Activated CD4-positive, alpha-beta T cell treated with anti-CD3 and anti-CD28 coated beads, Interleukin-2, amount 50 U/mL, for 4 hours (primary cell): ENCODE measurements at places on chromosomes 4 and X.
A peak's percentile ranks its signal among the peaks of the same experiment; 100 is the strongest.

- DNase-seq, result no peak
These were observed 556.9 kb upstream of the SLIT2 start for GRCh38 chr4:19694812-19695211.

DNA sequence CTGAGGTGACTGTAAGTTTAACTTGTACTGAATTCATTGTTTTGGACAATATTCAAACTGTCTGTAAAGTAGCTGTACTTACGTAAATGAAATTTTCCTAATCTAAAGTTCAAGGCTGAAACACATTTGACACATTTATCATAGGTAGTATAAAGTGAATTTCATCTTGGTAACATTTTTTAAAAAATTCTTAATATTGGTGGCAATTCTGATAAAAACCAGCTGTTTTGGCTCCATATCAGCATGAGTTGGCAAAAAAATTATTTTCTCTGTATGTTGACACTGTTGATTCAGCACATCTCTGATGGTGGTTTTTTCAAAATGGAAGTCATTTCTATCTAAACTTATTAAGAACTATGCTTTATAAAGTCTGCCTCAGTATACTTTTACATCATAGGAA lies 30.9 kb downstream of the CXorf58 start:
- no peak for DNase-seq

- no peak for DNase-seq
These were observed 64.5 kb downstream of the DRD5 start for GRCh38 chr4:9845791-9846493.

DNA sequence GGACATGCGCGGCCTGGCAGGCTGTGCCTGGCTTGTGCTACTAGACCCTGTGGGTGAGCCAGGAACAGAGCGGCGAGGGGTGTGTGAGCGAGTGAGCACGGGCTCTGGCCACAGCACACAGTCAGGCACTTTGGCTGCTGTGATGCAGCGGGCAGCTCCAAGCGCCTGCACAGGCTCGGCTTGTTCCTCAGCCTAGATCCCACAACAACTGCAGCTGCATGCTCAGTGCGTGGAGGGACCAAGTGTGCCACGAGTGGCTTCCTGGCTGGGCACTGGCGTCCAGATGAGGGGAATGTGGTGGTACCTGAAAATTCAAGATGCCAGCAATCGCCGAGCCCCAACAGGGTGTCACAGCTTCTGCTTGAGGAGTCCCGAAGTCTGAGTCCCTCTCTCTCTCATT lies 1056.6 kb downstream of the RAPGEF2 start:
- DNase-seq, result no peak

- no peak for DNase-seq
These were observed 47.9 kb upstream of the LINC00632 start for GRCh38 chrX:140661643-140662042.

- DNase-seq, result no peak
These were observed 3.9 kb downstream of the RNF128 start for GRCh38 chrX:106730401-106730800.

DNA sequence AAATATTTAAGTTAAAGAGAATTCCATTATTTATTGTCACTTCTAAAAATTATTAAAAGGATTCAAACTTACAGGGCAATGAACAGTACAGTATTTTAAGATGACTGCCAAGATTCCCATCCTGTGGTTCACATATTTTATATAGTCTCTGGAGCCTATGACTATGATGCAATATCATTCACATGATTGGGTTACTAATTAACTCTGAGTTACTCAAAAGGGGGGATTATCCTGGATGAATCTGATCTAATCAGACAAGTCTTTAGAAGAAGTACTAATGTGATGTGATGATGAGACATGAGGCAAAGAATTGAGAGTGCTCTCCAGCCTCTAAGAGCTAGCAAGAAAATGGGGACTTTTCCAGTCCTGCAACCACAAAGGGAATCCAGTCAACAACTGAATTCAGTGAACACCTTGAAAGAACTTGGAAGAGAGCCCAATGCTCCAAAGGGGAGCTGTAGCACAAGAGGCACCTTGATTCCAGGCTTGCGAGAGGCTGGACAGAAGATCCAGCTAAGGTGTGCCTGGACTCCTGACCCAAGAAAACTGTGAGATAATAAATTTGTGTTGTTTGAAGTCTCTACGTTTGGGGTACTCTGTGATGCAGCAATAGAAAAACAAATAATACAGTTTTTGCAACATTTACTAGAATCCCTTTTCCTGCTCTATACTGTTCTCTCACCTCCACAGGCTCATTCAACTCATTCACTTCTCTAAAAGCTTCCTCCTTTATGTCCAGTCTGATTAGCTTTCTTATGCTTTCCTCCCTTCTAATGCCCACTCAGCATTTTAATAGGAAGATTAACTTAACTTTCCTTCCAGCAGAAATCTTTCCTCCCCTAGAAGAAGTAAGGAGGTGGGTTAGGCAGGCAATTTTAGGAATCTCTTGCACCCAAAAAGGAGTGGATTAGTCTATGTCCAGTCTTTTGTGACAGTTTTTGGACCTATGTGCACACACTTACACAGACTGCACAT lies 133.8 kb upstream of the LCORL start:
- DNase-seq, result no peak

GRCh38 chr4:140004549-140004895 lies 149.5 kb downstream of the MAML3 start:
- DNase-seq, result no peak

GRCh38 chr4:103272174-103272573 lies 74.0 kb upstream of the CENPE start:
- DNase-seq, result no peak

DNA sequence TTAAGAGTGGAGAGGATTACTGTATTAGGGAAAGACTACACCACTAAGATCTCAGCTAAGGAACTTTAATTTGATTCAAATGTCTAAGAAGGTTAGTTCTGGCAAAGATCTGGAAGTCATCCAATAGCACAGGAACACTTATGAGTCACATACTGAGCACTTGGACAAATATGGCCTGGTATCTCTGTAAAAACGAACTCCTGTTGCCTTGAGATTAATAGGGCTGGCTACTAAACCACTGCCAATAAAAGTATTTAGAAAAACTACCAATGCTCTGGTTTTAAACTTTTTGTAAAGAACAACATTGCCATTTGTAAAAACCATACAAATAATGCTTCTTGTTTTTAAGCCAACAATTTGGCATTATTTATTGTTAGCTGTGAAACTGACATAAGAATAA lies 70.5 kb downstream of the SEC24D start:
- no peak for DNase-seq

- peak; percentile 24 for DNase-seq
These were observed 19.3 kb downstream of the JAKMIP1 start for GRCh38 chr4:6180841-6181631.

DNA sequence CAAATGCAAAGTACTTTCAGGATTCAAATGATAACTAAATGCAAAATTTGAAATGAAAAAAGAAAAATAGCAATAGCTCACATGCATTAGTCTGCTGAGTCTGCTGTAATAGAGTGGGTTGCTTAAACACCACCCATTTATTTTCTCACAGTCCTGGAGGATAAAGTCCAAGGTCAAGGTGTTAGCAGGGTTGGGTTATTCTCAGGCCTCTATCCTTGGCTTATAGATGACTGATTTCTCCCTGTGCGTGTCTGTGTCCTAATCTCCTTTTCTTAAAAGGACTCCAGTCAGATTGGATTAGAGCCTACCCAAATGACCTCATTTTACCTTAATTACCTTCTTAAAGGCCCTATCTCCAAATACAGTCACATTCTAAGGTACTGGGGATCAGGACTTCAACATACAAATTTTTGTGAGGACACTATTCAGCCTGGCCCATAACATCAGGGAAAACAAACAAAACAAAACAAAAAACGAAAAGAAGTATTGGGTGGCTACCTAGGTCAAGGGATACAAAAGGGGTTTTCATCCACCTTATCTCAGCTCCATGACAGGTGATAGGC lies 6.3 kb upstream of the TBL1X start:
- DNase-seq, result no peak

DNA sequence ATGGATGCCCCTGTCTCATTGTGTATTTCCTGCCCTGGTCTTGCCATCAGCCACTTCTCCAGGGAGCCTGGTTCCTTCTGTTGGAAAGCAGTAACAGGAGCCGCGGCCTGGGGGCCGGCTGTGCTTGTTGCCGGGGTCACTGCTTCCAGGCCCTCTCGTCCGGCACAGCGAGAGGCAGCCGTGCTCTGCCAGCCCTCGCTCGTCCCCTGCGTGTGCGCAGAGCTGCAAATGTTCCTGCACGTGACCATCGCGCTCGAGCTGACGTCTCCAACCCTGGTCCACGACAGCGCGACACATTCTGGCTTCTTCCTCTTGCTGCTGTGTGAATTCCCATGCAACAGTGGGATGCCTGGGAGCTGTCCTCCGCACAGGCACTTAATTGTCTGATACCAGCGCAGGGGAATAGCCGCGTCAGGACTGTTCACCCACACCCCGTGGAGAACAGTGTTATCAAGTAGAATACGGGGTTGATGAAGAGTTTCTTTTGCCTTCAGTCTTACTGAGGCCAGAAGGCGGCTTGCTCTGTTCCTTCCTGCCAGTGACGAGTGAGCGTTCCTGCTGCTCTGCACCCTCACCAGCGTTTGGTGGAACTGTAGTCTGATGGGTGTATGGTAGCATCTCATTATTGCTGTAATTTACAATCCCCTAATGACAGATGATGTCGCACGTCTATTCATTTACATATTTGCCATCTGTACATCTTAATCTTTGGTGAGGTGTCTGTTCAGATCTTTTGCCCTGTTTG lies 12.3 kb downstream of the PDE6B start:
- DNase-seq, result no peak

DNA sequence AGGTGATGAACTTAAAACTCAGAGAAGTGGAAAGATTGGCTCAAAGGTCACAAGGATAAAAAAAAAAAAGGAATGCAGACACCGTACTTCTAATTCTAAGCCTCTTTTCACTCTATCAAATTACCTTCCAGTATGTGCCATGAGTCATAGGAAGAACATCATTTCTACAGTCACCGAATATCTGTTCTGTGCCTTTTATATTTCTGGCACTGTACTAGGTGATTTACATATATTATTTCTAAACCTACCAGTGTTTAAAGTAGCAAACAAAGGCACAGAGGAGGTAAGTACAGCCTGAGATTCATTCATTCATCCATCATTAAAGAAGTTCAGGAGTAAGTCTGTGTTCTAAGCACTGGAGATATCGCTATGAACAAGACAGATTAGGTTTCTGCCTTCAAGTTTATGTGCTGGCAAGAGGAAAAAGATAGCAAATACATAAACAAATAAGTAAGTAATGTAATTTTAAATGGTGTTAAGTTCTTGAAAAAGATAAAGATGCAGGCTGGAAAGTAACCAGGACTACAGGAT lies 65.3 kb downstream of the PALLD start:
- DNase-seq, result no peak

DNA sequence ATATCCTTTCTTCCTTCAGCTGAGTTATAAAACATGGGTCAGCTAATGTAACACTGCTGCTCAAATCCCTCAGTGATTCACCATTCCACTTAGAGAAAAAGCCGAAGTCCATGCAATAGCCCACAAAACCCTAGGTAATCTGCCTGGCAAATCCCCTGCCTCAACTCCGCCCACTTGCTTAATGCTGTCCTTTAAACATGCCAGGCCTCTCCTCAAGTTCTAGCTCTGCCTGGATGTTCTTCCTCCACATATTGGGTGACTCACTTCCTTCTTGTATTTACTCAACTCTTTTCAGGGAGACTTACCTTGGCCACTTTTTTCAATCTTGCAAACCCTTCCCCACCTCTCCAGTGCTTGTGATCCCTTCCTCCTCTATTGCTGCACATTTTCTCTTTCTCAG lies 89.8 kb downstream of the EMCN start:
- DNase-seq, result no peak

GRCh38 chr4:182465979-182466378 lies 222.8 kb downstream of the TENM3 start:
- no peak for DNase-seq

DNA sequence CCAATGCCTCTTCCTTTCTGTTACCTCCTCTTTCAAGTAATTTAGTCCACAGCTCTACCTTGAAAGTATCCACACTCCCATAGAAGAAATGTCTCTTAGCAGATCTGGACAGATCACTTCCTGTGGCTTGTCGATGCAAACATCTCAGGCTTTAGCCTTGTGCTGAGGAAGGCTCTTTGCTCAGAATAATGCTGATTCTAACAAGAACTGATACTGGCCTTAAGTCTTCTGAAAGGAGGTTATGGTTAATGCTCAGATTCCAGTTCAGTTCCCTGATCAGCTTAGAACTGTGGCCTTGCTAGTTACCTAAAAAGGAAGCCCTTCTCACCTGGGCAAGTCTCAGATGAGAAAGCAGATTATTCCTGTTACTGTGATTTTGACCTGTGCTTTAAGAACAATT lies 230.1 kb upstream of the FAT4 start:
- DNase-seq, result no peak

GRCh38 chrX:129840344-129840743 lies 3.3 kb downstream of the ZDHHC9 start:
- DNase-seq, result no peak

GRCh38 chrX:39309018-39309635 lies 507.9 kb downstream of the MID1IP1 start:
- DNase-seq, result peak; percentile 63
